DMS79 (cell line): ENCODE measurements at places on chromosomes 1 and 21.

DNA sequence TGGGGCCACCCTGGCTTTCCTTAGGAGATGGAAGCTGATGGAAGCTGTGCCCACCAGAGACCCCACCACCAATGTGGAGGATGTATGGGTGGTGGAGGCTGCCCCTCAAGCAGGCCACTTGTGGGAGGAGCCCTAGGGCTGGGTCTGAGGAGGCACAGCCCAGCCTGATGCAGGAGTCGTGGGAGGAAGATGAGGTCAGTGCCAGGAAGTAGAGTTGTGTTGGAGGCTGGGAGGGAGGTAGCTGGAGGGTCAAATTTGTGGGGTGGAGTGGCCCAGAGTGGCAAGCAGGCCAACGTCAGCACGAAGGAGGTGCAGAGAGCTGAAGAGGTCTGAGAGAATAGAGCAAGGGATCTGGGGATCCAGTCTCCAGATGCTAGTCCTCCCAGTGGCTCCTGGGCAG lies 119.0 kb upstream of the USP24 start:
- no peak for DNase-seq

GRCh38 chr1:3821447-3821846 lies 25.1 kb upstream of the LRRC47 start:
- peak; percentile 78 for DNase-seq

- DNase-seq, result peak; percentile 92
Observed at GRCh38 chr1:19504796-19505692, 19.7 kb upstream of the CAPZB start.

- no peak for DNase-seq
Observed at GRCh38 chr1:228198977-228199590, 8.8 kb upstream of the OBSCN start.

- no peak for DNase-seq
Observed at GRCh38 chr1:242754926-242755325, 230.4 kb upstream of the PLD5 start.

GRCh38 chr1:40532844-40533424 lies 1.5 kb downstream of the ZNF684 start:
- DNase-seq, result peak; percentile 1

DNA sequence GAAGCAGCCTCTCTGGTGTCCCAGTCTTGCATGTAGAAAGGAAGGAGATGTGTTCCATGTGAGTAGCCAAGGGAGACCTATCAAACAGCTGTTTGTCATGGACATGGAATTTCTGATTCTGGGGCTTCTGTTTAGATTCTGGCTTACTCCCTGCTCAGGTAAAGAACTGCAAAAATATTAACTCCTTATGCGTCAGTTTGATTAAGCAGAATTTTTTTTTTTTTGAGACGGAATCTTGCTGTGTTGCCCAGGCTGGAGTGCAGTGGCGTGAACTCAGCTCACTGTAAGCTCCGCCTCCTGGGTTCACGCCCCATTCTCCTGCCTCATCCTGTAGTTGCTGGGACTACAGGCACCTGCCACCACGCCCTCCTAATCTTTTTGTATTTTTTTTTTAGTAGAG lies 6.8 kb downstream of the ARV1 start:
- no peak for DNase-seq

DNA sequence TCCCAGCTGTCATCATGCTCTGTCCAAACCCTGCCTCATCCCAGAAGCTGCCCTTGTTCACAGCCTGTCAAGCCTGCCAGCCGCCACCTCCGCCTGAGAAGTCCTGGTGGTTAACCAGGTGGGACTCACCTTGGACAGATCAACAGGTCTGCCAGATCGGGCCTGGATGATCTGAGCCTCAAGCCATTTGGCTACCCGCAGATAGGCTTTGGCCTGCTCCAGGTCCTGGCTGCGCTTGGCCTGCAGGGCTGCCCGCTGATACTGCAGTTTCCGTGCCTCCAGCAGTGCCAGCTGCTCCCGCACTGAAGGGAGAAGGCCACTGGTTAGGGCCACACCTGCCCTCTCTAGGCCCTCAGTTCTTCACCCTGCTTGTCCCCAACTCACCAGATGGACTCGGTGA lies 8.6 kb downstream of the CC2D1B start:
- DNase-seq, result no peak

DNA sequence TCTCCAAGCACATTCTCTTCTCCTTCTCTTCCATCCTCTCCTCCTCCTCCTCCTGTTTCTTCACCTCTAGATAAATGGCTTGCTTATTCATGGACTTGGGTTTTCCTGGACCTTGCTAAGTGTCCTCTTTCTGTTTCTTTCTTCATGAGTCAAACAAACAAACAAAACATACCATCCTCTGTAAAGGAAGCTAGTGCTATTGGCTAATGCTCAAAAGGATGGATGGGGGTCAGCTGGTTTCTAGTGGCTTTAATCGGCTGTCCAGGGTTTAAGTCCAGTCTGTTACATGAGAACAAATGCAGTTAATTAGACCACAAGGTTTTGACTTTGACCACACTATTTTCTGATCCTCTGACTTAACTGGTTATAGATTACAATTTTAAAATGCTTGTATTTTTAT lies 83.8 kb upstream of the TSPAN2 start:
- no peak for DNase-seq

DNA sequence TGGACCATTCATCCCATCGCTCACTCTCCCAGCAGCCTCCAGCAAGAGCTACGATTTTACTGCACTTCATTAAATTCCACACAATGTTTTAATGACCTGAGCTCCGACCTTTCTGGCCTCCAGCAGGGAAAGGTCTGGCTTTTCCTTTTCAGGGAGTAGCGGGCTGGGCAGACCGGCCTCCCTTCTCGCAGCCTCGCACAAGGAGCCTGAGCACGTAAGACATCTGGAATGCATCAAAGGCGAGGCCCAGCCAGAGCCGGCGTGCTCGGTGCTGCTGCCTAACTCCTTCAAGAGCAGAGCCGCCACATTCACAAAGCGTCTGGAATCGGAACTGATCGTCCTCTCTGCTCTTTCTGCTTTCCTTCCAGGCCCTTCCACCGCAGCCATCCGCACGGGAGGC lies 32.5 kb upstream of the FHAD1 start:
- no peak for DNase-seq

DNA sequence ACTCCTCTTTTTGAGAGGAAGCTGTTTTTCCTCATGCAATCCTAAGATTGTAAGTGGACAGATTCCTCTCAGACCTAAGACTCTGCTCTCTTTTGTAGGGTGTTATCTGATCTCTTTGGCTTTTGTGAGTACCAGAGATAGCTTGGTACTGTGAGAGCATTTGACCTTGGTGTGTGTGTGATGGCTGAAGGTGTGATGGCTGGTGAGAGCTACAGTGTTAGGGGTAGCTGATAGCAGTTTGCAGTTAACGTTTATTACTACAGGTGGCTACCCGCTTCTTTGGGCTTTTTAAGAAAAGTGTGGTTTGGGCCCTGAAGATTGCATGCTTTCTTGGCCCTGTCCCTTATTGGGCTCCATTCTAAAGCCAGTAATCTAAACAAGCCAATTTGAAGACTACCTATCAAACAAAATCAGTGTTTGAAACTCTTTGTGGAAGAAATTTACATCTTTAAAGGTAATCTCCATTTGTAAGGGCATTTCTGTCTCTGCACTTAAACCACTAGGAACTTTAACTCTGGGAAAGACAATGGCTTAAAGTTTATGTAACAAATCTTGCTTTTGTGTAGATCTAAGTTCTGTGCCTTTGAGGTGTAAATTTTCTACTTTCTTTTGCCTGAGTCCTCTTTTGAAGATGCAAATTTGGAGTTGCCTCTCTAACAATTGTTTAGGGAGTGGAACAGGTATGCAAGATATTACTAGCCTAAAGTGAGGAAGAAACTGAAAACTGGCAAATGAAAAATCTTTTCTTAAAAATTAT lies 85.3 kb upstream of the SERBP1 start:
- DNase-seq, result no peak

DNA sequence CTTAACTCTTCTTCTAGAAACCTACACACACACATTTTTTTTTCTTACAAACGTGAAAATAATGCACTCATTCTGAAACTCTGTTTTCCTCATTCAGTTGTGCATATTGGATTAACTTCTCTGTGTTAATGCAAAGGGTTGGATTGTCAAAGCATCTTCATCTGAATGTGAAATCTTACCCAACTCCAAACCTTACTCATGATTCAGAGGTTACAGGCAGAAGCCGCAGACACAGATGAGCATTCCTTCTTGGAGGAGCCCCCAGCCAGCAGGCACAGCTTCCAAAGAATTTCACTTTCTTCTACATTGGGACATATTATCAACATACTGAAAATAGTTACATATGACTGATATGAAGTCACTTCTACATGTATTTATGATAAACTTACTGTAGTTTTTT lies 15.7 kb downstream of the PATJ start:
- no peak for DNase-seq
